ENCODE measurements at places on chromosomes 7 and 10. TPM values are rescaled to one million over a fixed set of nuclear protein-coding genes. Genes with fewer than 3 reads are reported as not detected.

- no peak for DNase-seq
Observed at GRCh38 chr7:33928986-33929385, 23.6 kb downstream of the BMPER start.

DNA sequence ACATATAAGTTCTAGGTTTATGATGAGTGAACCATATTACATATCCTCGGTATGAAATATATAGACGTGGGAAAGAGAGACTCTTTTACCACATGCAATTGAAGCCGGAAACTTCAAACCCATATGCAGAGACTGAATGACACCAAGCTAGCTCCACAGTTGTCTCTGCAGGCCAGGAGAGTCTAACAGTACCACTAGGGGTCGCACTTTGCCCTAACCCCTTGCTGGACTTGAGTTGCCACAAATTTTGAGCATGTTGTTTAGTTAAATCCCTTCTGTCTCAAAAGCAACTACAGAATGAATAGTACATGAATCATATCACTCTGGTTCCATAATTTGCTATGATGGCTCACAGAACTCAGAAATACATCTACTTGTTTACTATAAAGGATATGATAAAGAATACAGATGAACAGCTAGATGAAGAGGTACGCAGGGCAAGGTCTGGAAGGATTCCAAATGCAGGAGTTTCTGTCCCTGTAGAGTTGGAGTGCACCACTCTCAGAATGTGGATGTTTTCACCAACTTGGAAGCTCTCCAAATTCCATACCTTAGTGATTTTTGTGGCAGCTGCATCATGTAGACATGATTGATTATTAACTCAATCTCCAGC is 112.4 kb upstream of the YAE1 start:
- DNase-seq: no peak

DNA sequence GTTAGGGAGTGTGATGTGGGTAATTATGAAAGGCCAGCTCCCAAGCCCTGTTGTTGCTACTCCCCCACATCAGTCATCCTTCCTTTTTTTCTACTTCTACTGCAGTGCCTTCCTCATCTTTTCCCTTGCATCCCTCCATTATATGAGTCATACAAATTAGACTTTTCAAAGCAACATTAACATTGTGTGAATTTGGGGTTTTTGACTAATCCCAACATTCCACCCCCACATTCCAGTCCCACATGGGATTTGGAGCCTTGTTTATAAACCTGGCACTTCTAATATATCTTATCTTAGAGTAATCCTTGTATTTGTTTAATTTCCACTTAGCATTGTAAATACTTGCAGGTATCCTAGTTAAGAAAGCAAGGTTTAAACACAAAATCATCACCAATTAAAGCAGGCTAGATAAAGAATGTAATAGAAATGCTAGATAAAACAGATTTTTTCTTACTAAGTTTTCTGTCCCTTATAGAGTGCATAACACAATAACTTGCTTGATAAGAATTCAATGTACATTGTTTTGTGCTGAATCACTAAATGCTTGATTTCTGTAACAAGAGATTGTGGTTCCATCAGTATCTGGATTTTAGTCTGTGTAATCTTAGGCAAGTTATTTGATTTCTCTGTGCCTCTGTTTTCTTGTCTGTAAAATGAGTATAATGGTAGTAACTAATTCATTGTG is 165.8 kb downstream of the CFTR start:
- no peak for DNase-seq

DNA sequence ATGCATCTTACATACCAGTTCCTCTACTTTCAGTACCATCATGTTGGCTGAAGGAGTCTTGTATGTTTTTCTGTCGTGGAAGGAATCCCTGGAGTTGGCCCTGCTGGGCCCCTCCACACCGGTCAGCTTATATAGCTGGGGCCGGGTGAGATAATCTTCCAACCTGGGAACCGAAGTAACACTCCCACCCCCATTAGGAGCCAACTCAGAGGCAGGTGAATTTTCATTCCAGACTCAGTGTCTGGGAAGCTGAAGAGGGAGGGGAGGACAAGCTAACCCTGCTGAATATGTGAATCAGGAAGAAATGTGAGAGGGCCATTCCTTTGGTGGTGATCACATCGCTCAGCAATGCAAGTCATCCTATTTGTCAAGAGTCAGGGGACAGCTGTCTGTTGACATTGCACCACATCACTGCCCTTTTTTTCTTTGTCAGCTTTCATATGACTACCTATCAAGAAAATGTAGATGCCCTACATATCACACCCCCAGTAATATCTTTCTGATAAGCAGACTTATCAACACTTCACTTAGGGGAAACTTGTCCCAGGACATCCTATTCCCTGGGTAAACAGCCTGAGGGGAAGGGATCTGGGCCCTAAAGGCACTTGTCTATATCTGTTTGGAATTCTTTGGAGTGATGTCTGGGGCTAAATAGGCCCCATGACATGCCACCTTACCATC is at the start of gene ANKRD1:
Gene ANKRD1 (minus strand): TSS at position 102 of the 681 bp plus-strand sequence. CDS start 60 bp downstream, at position 42.
- DNase-seq: no peak

GRCh38 chr7:139827042-139827441 is 2.0 kb upstream of the TBXAS1 start:
- no peak for DNase-seq

MMP21 gene
- polyA plus RNA-seq: not detected

Measured in brain (organoid and tissue), 16 donors.